ENCODE measurements at places on chromosomes 3 and 15.

DNA sequence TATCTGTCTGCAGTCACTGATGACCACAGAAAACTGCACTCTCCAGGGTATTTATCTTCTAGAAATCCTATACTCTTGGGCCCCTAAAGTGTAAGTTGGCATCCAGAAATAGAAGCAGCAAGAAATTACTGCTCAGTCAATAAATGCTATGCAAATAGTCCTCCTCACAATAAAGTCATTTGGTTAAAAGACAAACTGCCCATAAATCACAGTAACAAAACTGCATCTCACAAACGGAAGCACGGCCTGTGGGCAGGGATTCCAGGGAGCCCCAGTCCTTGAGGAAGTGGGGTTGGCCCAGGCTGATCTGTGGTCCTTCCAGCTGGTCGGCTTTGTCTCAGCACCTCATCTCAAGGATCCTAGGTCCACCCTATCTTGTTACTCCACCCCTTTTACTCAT is 29.7 kb upstream of the SPATA12 start:
- DNase-seq = no peak

DNA sequence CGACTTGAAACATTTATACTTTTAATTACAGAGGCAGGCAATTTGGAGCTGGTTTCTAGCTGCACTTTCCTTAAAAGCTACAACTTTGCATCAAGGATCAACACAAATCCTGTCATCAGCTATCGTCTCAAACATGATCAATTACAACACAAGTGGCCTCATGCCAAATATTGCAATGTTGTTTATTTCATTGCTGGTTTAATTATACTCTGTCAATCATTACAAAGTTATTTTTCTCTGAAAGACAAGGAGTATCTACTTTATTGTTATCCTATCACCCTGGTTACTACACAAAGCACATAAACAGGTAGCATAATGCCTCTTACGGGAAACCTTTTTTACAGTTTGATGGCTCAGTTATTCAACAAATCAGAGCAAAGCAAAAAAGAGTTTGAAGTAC is 58.0 kb upstream of the FOXB1 start:
- no peak for DNase-seq

DNA sequence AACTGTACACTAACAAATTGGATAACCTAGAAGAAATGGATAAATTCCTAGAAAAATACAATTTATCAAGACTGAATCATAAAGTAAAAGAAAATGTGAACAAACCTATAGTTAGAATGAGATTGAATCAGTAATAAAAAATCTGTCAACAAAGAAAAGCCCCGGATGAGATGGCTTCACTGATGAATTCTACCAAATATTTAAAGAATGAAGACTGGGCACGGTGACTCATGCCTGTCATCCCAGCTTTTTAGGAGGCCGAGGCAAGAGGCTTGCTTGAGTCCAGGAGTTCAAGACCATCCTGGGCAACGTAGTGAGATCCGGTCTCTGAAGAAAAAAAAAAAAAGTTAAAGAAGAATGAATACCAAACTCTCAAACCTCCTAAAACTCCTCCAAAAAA is 17.7 kb upstream of the AP4E1 start:
- DNase-seq = no peak

DNA sequence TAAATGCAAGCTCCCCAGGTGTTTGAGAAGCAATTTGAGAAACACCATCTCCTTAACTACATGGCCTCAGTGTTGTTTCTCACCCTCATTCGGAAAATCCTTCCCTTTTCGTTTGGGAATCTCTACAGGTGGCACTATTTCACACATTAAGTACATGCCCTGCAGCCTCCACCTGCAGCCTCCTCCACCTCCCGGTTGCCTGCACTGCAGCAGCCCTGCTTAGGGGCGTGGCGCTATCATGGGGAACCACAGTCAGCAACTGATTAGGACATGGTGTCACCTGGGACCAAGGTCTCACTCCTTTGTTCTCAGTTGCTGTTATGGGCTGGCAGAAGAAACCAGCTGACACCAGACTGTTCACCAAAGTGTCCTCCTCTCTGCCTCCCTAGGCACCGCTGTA is 11.7 kb upstream of the ZNF774 start:
- no peak for DNase-seq

DNA sequence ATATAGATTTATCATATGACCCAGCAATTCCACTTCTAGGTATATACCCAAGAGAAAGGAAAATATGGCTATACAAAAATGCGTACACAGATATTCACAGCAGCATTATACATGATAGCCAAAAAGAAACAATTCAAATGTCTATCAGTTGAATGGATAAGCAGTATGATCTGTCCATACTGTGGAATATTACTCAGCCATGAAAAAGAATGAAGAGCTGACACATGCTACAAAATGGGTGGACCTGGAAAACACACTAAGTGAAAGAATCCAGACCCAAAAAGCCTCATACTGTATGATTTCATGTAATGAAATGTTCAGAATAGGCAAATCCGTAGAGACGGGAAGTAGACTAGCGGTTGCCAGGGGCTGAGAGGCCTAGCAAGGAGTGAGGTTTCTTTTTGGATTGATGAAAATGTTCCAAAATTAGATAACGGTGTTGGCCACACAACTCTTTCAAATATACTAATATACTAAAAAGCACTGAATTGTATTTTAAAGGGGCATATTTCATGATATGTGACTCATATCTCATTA is 33.4 kb downstream of the FGD5 start:
- DNase-seq = no peak

DNA sequence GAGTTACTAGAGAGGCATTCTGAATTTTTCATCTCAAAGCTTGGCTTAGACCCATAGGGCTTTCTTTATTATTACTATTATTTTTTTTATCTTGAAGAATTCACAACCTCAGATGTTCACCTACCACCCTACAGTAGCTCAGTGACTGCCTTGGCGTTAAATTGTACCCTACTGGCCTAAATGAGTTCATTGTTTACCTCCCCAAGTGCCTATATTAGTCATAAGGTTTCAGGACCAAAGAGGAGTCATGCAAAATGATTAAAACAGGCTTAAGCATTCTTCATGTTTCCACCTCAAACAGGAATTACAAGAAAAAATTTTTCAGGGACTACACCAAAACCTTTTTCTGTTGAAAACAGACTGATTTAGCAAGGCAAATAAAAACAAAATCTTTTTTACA is 751.5 kb downstream of the SQOR start:
- DNase-seq = no peak

- no peak for DNase-seq
These were observed 120.2 kb downstream of the MEGF11 start for GRCh38 chr15:66133247-66133885.

GRCh38 chr3:129722527-129722926 is 116.1 kb upstream of the PLXND1 start:
- DNase-seq = no peak

DNA sequence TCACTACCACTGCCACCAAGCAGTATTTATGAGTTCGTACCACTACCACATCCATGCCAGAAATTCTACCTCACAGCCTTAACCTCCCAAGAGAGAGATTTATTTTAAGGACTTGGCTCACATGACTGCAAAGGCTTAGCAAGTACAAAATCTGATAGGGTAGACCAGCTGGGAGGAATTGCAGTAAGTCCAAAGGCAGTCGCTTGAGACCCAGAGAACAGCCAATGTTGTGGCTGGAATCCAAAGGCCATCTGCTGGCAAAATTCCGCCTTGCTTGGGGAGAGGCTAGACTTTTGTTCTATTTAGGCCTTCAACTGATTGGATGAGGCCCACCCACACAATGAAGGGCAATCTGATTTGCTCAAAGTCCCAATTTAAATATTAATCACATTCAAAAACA is 101.4 kb upstream of the STT3B start:
- no peak for DNase-seq

DNA sequence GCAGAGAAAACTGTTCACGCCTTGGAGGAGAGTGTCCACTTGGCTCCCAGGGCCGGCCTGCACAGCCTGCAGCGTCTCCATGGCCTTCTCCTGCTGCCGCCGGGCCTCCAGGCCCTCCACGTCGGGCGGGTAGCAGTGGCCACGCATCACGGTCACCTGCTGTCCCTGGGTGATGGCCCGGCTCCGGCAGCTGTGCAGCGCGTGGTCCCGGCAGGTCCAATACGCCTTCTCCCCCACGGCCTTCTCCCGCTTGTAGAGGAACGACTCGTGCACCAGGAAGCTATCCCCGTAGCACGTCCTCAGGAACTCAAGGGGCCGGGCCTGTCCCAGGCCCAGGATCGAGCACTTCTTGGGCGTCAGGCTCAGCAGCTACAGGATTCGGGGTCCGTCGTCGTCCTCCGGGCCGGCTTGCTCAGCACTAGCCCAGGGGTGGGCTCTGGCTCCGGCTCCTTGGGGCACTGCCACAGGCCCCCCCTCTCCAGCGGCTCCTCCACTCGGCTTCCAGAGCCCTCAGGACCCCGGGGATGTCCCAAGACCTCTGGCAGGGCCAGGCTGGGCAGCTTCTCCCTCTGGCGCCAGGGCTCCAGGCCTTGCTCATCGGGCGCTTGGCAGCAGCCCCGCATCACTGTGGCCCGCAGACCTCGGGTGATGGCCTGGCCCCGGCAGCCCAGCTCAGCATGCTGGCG is 83.6 kb upstream of the FXR1 start:
- DNase-seq = no peak

DNA sequence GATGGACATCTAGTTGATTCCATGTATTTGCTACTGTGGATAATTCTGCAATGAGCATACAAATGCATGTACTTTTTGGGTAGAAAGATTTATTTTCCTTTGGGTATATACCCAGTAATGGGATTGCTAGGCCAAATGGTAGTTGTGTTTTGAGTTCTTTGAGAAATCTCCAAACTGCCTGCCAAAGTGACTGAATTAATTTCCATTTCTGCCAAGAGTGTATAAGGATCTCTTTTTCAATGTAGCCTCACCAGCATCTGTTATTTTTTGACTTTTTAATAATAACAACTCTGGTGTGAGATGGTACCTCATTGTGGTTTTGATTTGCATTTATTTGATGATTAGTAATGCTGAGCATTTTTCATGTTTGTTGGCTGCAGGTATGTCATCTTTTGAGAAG is 435.0 kb upstream of the CBLB start:
- DNase-seq = no peak

- DNase-seq = no peak
These were observed 200.5 kb downstream of the AKAP13 start for GRCh38 chr15:85580879-85581278.

GRCh38 chr15:33293713-33294334 is 16.9 kb upstream of the RYR3 start:
- no peak for DNase-seq

GRCh38 chr3:141057946-141058800 is 7.0 kb downstream of the SPSB4 start:
- DNase-seq = no peak

DNA sequence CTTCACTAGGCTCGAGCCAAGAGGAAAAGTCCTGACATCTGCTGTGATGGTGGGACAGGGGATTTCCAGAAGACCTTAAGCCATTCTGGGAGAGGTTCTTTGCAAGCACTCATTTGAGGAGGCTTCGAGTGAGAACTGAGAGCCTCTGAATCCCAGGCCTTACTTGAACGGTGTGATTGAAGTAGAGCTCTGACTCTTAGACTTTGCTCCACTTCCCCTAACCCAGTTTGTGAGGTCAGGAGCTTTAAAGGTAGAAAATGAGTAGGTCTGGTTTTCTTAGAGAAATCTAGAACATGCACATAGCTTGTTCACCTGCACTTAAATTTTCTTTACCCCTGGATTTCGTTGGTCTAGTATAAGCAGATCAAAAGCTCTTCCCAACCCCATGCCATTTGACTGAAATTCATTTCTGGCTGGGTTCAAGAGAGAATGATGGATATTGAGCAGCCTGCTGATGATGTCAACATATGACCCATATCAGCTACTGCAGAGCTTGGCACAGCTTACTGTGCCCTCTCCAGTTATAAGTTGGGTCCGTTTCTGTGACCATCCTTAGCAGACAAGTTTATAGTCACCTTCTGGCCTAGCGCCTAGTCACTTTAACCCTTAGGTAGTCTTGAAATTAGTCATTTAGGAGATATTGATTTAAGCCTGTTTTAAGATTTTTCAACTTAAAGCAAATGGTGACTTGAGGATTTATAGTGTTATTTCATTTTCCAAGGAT is 229.2 kb upstream of the CHRM5 start:
- no peak for DNase-seq

- no peak for DNase-seq
These were observed 590.0 kb downstream of the EPHA3 start for GRCh38 chr3:89697321-89697916.

DNA sequence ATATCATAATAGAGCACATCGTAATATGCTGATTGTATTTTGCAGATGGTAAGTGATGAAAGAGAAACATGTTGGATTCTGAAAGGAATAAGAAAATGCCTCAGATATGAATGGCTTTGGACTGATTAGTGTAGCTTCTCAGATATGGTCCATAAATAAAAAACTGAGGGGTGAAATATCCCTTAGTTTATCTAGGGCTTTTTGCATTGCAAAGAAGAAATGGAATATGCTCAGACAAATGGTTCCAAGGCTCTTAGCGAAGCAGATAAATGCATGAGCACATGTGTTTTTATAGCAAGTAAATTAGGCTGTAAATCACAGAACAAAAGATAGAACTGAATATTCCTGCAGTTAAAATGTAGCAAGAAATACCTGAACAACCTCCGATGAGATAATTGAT is 820.9 kb upstream of the GRM7 start:
- DNase-seq = no peak

- no peak for DNase-seq
These were observed 36.7 kb downstream of the ZPLD1 start for GRCh38 chr3:102471491-102471890.

DNA sequence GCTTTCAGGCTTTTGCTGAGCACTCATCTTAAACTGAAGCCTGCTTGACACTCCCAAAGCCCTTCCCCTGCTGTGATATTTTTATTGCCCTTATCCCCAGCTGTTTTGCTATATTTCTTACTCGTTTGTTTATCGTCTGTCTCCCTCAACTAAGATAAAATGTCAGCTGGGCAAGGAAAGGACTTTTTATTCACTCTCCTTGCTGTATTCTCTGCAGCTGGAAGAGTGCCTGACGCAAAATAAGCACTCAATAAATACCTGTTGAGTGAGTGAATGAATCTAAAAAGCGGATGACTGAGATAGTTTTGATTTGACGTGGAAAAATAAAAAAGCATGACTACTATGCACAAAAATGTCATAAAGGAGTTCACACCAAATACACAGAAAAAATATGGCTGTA is 84.8 kb upstream of the POMGNT2 start:
- no peak for DNase-seq

GRCh38 chr3:105811518-105812193 is 57.2 kb downstream of the CBLB start:
- no peak for DNase-seq

DNA sequence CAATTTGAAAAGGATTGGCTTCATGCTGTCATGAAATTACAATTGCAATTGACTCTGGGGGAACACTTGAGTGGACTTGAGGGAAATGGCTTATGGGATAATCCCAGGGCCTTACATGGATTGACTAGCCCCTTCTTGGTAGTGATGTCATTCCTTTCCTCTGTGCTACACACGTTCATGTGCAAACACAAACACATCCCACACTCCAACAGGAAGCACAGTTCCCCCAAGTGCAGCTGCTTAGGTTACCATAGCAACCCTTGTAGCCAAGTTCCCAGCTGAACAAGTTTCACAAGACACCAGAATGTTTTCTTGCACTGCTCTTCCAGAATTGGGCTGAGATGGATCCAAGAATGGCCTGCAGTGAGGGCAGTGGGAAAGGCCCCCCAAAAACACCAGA is 217.0 kb downstream of the ZNF621 start:
- DNase-seq = no peak
